ENCODE measurements at places on chromosomes 2 and 18.

DNA sequence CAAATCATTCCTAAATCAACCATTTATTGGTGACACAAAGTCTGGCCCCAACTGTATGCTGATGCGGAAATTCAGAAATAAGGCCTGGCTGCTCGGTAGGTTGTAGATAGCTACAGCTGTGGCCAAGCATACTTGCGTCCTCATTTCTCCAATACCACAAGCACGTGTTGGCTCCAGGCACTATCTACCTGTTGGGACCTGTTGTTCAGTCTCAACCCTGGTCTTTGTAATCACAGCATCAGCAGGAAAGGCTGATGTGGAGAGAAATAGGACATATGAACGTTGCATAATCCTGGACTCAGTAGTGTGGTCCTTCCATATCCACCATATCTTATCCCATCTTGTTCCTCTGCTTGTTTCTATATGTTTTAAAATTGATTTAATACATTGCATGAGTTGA, 212.6 kb downstream of the PMAIP1 start:
- no peak for DNase-seq

DNA sequence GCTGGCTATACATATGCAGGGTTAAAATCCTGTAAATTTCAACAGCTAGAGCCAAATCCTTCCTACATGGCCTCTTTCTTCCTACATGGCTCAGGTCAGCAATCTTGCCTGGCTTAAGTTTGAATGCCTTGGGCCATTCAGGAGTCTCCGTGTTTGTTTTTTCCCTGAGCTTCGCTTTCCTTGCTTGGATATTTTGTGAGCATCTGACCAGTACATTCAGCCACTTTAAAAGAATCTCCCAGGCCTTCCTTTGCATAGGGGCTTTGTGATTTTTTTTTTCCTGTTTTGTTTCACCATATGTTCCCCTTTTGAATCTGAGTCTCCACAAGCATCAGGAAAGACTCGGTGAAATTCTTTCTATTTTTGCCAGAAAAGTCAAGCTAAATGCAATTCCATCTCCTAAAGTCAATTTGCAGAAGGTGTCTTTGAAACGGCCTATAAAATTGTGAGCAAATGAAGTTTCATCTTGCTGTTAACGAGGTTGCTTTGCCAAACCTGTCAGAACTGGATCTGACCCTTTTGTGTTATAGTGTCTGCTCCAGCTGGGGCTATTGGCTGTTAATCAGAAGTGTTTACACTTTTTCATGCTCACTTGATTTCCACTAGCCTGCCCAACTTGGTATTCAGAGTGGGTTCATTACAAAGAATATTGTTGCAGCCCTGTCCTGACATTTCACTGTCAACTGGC, 256.9 kb downstream of the DCC start:
- no peak for DNase-seq

- DNase-seq, result no peak
Measured at GRCh38 chr2:203989521-203989920, 53.0 kb downstream of the ICOS start.

DNA sequence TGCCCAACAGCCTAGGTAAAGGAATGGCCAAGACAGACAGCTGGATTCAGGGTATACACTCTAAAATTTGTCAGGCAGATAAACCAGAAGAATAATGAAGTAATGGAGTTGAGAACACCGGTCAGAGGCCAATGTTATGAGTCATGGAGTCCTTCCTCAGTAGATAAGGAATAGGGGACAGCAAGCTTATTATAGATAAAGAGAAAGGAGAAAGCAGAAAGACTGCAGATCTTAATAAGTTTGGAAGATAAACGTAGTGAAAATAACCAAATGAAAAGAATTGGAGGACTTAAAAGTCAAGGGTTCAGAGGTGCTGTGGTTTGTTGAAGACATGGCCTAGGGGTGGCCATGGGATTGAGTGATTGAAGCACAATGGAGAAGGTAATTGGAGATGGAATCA, 63.5 kb upstream of the NFE2L2 start:
- no peak for DNase-seq

GRCh38 chr18:24456549-24456948, 3.9 kb upstream of the HRH4 start:
- DNase-seq, result no peak

DNA sequence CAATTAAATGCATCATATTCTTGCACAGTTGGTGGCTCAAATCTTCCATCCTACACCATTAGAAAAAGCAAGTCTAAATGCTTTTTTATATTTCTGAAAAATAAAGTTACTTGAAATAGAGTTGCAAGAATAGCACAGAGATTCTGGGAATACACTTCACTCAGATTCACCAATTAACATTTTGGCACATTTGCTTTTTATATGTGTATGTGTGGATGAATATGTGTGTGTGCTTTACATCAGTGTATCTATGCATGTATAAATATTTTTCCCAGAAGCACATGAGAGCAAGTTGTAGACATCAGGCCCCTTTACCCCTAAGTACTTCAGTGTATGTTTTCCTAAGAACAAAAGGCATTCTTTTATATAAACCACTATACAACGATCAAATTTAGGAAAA, 27.6 kb upstream of the MSH2 start:
- DNase-seq, result no peak

- DNase-seq, result no peak
Measured at GRCh38 chr2:135009339-135009738, 37.9 kb downstream of the MAP3K19 start.

- peak; percentile 56 for DNase-seq
Measured at GRCh38 chr2:106160786-106161261, 33.3 kb downstream of the UXS1 start.

DNA sequence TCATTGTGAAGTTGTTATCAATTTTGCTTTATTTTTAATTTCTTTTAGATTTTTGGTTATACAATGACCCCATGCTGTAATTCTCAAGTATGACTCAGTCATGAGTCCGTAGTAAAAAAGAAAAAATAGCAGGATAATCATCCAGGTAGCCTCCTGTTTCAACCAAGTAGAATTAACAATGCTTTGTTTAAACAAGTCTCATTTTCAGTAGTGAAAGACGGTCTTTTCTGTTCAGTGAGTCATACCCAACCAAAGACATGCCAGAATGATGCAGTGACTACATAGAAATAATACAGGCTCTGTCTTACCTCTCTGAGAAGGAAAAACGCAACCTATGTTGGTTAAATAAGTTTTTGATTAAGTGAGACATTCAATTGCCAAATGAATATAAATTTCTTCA, 67.8 kb upstream of the DSC1 start:
- no peak for DNase-seq

DNA sequence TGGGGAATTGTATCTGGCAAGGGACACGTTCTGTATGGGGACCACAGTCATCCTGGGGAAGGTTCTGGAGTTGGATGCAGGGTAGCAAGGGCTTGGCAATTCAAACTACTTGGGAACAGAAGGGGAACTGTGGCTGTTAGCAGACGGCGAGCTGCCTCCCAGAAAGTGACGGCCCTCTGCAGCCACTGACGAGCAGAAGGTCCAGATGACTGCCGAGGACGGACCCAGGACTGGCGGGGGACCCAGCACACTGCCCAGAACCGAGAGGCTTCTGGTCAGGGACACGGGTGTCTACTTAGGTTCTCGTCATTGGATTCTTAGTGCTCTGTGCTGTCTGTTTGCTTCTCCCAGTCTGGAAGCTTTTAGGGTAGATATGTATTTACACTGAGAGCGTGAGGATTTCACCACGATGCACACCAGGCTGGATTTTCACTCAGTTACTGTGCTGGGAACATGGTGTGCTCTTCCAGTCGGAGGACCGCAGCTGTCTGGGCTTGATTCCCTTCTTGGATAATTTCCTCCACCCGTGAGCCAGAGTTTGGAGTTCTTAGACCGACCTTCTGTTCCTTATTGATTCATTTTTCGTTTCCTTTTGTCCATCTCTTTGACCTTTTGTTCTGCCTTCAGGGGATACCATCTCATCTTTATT, 13.4 kb downstream of the GPR35 start:
- no peak for DNase-seq

DNA sequence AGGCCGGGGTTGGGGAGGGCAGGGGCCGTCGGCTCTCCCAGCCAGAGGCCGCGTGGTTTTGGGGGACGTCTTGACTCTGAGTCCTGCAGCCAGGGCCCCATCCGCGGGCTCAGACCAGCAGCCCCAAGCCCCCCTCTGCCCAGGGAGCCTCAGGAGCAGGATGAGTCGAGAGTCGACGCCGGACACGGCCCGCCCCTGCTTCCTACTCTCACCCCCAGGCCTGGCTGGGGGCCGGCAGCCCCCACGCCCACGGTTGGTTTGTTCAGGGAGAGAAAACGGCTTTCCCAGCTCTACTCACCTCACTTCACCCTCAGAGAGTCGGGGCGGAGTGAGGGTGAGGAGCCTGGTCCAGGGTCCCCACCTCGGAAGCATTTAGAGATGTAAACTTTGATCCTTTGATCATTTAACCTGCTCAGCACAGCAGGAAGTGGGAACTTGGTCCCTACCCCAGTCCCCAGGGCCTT, 6.9 kb downstream of the SNORC start:
- no peak for DNase-seq

GRCh38 chr2:60595953-60596352, 42.5 kb upstream of the BCL11A start:
- no peak for DNase-seq

DNA sequence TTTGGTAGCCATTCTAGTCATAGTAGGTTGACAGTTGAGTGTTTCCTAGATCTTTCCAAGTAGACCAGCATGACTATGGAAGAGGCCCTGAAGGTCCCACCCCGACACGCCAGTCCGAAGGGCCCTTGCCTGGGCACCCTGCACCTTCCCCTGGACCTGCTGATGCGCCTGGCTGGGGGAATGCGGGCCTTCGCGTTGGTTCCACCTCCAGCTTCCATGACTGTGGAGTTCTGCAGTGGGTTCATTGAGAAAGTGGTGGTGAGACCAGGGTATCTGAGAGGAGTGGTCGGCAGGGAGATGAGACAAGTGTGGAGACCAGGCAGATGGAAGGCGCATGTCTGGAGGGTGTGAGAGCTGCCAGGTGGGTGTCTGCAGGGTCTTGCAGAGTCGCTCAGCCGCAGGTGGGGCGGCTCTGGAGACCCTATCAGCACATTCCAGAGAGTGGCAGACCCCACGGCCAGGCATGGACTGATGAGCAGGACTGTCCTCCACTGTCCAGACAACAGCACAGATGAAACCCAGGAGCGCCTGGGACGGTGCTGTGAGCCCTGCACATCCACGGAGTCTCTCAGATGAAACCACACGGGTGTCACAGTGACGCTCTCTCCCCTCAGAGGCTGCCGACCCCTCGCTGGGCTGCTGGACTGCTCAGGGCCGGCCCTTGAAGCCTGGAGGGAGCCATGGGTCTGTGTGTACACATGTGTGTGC, 182.5 kb upstream of the HDAC4 start:
- no peak for DNase-seq

- no peak for DNase-seq
Measured at GRCh38 chr2:189165656-189166380, 13.7 kb downstream of the COL5A2 start.

DNA sequence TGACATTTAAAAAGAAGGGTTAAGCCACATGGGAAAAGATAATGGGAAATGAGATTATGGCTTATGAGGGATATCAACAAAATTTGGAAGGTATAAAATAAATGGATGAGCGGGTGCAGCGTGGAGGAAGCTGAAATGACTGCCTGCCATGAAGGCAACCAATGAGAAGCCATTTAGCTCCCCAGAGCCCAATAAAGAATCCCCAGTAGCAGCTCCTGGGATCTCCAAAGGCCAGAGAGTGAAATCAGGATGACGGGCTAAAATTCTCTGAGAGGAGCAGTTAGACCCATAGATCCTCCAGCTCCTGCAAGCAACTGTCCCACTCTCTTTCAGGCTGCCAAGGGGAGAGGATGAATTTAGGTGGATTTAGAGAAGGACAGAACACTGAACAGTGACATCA, 12.9 kb upstream of the MAPRE3 start:
- DNase-seq, result no peak

DNA sequence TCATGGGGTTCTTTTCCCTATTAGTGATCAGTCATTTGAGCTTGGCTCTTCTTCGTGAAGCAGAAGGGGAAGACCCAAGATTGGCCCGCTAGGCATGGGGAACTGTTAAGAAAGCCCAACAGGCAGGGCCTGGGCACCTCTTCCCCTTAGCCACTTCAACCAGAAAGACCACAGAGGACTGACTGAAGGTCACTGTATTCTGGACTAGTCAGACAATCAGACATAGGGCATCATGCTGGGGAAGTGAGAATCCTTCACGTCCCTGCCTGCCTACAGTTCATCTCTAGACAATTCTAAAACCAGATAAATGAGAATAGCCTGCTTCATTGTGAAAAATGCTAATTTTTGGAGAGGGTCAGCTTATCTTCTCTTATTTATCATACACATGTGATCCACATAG, 28.1 kb downstream of the FAP start:
- DNase-seq, result no peak

- DNase-seq, result no peak
Measured at GRCh38 chr2:234203135-234203984, 152.9 kb downstream of the SPP2 start.

- no peak for DNase-seq
Measured at GRCh38 chr2:98804736-98805135, 73.8 kb upstream of the MGAT4A start.

DNA sequence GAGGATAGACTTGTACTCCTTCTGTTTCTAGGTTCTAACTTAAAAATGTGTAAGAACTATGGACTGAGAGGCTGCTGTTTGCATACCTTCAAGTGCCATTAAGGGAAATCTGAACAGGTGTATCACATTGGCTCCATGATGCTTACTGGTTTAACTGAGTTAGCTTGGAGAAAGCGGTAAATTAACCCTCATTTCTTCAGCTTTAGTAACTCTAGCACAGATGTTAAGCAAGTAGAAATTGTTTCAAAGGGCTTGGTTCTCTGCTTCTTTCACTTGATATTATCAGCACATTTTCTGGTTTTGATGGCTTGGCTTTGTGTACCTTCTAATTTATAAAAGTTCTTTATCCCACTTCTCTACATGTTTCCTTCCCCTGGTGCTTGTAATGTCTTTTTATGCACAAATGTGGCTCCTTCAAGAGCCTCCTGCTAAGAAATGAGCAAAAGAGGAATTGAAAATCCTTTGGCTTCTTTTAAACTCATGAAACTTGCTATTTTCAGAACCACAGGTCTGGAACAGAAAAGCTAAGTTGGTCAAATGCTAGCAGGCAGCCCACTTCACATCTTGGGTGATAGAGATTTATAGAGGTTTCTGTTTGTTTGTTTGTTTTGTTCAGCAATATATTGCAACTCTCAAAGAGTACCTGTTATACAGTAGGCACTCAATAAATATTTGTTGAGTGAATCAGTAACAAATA, 249.9 kb upstream of the THUMPD2 start:
- no peak for DNase-seq

- DNase-seq, result no peak
Measured at GRCh38 chr18:23092121-23092520, 43.2 kb upstream of the CABLES1 start.

- DNase-seq, result no peak
Measured at GRCh38 chr2:141055531-141055930, 1075.3 kb downstream of the LRP1B start.

Measured in activated T-cell treated with anti-CD3 and anti-CD28 coated beads, Interleukin-2, amount 50 U/mL, for 1 hour (primary cell).